ENCODE measurements at places on chromosomes 7 and 10. TPM values are rescaled to one million over a fixed set of nuclear protein-coding genes. Genes with fewer than 3 reads are reported as not detected.

Gene H2BK1
- not detected for total RNA-seq

Gene DOCK1
- 25.8 TPM for total RNA-seq

Gene CPN1
- total RNA-seq, result not detected

Gene VAX1
- total RNA-seq, result not detected

Gene AKR1E2
- 0.53 TPM for total RNA-seq

Gene ELOVL3
- total RNA-seq, result not detected

Gene CPEB3
- 2.8 TPM for total RNA-seq

Gene IGFBP1
- total RNA-seq, result not detected

Gene NEUROD6
- not detected for total RNA-seq

- no peak for DNase-seq
Observed at GRCh38 chr7:12369756-12370155, 33.9 kb downstream of the VWDE start.

DNA sequence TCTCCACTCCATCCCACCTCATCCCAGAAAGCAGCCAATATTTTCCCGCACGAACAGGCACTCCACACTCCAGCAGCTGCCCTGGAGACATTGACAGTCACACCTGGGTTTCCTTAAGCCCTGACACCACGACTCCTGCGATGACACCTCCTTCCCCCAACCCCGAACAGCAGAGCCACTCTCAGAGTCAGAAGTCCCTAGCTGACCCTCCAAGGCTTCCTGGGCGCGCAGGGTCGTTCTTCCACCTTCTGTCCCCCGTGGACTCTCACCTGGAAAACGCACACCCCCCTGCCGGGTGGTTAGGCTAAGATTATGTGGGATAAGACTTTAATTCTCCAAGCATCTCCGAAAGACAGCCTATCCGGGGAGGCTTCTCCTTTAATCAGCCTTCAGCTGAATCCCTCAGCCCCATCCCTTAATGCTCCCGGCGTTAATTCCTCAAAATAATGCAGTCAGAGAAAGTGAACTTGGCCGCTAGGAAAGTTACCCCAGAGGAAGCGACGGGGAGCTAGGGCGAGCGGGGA, 1.1 kb downstream of the DENND11 start:
- DNase-seq, result no peak

DNA sequence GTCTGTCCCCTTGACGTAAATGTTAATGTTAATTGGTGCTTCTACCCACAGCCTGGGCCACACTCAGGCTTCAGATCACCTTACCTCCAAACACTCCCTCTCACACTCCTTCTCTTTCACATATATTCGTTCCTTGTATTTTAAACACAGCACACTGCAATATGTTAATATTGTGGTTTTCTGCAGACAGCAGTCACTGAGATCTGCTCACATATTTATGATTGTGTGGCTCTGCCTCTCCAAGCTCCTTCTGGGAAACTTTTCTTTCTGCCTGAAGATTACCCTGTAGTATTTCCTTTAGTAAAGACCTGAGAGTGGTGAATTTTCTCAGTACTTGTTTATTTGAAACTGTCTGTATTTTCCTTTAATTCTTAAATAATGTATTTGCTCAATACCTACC, 104.7 kb downstream of the VWC2 start:
- DNase-seq, result no peak

- DNase-seq, result no peak
Observed at GRCh38 chr10:96681524-96681923, 38.8 kb downstream of the PIK3AP1 start.

DNA sequence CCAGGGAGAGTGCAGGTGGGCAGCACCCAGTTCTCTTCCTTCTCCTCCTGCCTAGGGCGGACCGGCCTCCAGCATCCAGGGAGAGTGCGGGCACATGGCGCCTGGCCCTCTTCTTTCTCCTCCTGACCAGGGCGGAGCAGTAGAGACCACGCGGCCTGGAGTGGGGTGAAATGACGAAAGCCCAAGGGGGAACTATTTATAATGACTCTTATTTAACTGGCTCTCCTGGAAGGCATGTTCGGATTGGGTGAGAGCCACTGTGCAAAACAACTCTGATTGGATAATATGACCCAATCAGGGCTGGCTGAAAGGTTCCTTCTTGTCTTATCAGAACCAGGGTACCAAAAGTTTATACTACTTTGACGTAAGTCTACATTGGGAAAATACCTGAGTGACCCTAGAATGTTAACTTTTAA, 63.1 kb downstream of the ZNF37A start:
- no peak for DNase-seq

DNA sequence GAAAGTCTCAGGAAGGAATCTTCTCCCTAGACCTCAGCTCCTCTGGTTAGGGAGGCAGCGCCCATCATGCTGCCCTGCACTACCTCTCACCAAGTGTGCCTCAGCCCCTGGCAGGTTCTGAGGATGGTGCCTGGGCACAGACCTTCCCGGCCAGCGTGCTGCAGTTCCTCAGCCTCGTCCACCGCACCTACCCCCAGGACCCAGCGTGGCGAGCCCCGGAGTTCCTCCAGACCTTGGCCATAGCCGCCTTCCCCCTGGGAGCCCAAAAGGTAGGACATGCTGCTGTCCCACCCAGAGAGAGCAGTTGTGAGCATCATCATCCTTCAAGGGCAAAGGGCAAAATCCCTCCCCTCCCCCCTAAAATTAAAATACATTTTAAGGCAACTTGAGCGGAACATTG, 122.5 kb downstream of the LRRC18 start:
- DNase-seq, result no peak

DNA sequence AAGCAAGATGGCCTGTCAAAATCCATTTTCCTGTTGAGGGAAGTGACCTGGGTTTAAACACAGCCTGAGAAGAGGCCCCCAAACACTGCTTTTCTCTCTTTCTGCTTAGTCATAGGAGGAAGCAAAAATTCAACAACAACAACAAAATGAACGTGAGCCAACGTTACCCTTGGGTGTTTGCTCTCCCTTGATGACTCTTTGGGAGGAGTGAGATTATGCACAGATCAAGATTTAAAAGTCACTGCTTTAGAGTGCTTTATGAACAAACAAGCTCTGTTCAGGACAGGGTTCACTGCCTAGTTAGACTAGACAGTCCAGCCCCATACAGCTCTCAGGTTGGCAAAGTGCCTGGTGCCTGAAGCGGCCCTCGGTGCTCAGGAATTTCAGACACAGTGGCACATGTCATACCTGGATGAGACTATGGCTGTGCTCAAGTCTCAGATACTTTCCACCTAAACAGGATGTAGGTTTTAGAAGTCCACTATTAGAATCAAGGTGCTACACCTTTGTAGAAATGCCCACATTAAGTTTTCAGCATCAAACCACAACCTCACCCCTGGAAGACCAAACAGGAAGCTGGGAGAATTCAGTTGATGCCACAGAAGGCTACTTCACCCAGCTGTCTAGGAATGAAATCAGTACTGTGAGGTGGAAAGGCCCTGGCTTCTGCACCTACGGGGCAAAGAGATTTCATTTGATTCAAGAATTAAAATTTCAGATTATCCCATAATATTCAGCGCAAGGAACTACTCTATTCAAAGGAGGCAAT, 38.7 kb downstream of the DENND11 start:
- DNase-seq, result no peak

DNA sequence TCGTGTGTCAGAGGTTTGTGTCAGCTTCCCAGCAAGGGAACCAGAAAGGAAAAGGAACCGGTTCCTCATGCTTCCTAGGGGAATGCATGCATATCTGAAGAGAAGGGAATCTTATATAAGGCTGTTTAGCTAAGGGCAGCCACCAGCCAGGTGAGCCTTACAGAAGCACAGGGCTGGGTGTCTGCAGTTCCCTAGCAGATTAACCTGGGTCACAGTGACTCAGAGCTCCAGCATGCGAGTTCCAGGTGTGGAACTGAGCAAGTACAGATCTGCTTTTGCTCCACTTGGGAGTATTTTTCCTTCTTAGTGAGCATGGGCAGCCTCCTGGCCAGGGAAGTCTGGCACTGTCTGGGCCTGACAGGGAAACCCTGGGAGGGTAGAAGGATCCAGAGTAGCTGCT, 957 bp upstream of the ANKRD2 start:
- no peak for DNase-seq

DNA sequence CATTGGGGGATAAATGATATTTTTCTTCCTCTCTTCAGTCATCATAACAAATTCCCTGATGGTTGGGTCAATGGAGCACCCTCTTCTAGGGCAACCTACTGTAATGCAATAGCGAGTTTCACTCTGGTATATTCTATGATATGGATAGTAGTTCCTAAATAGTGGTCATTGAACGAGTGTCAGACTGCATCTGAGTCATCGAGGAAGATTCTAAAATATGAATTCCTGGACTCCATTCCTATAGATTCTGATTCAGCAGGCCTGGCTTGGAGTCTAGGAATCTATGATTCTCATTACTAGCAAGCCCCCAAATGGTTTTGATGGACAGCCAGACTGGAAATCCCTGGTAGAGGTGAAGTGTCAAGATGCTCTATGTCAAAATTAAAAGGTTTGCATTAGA, 254.5 kb downstream of the BUB3 start:
- DNase-seq, result peak; percentile 13

DNA sequence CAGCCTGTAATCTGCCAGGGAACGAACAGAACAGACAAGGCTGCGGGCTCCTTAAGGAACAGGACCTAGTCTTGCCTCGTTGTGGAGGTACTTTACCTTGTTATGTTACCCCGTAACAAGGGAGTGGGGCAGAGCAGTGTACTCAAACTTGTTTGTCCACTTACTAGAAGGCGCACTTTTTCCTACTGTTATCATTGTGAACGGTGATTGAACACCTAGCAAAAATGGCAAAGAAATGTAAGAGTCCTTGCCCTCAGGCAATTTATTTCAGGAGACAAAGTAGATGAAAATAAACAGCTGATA, 620 bp upstream of the IMPDH1 start:
- DNase-seq, result no peak

DNA sequence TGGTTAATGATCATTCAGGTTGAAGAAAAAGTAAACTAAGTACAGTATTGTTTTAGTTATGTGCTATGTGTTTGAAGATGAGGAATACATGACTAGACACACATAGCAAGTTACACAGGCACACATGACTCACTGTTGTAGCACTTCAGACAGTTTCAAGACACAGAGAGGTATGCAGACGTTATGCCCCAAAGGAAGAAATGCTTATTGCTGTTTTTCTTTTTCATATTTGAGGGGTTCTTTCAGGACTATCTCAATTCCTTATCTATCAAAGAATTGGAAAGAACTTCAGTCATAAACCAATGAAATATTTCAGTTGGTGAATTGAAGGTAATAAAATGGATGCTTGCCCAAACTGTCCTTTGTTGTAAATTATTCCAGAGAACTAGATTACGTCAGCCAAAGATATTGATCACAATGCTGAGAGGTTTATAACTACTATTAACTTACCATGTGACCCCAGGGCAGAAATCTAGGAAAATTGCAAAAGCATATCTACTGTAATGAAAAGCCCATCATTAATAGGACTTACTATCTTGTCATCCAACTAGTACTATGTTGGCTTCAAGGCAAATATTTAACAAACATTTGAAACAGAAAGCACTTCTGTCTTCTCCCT, 61.2 kb upstream of the CAPZA2 start:
- no peak for DNase-seq

GRCh38 chr10:97718659-97719142, 5.2 kb downstream of the MARVELD1 start:
- DNase-seq, result no peak

DNA sequence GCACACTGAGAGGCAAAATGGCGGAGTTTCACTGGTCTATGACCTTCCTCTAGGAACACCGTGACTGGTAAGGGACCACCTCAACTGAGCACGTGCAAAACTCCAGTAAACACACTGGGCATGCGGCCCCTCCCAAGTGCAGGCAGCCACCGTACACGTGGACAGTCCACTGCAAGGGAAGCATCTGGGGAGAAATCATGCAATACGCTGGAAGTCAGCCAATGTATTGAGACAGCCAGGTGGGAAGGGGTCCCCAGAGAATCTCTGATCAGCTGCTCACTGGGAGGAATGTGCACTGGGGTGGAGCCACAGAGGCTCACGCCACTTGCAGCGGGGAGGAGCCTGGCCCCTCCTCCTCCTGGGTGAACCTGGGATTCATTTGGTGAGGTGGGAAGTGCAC, 49.3 kb downstream of the CFAP46 start:
- peak; percentile 56 for DNase-seq

DNA sequence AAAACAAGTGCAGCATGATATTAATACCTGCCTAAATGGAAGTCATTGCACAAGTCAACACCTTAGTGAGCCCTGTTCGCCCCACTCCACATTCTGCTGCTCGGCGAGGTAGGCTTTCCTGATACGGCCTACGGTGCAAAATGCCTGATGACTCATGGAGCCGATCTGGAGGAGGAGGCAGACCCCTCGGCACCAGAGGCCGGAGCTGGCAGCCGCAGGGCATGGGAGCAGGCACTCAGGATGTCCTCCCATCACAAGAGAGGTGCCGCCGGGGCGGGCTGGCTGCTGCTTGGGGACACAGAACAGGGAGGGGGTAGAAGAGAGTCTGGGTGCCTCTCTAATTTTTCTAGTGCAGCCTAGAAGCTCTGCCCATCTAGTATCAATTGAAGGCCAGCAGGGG, 418.5 kb upstream of the MGMT start:
- DNase-seq, result no peak

GRCh38 chr10:127029061-127029460, 123.8 kb downstream of the DOCK1 start:
- no peak for DNase-seq

DNA sequence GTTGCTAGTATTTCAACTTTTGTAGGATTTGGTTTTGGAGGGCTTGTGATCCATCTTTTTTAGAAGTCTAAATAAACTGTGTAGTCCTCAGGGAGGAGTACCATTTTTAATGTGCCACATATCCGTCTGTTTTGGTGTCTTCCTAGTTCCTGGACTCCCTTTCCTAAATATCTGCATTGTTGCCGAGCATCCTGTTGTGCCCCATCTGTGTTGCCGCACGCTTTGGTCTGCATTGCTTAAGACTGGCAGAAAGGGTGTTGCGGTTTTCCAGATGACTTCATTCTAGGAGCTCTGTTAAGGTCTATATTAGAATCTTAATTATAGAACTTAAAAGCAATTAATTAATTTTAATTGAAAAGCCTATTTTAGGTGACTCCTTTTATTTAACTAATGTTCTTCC, 49.4 kb downstream of the RBM33 start:
- DNase-seq, result no peak

- DNase-seq, result peak; percentile 37
Observed at GRCh38 chr7:2010551-2011265, 222.0 kb downstream of the MAD1L1 start.

- no peak for DNase-seq
Observed at GRCh38 chr10:62426086-62426485, 51.9 kb downstream of the ZNF365 start.

GRCh38 chr7:74708569-74709275, 51.2 kb downstream of the GTF2I start:
- no peak for DNase-seq

- no peak for DNase-seq
Observed at GRCh38 chr10:44033008-44033407, 351.9 kb downstream of the CXCL12 start.

- no peak for DNase-seq
Observed at GRCh38 chr7:69605070-69605469, 6.8 kb downstream of the AUTS2 start.

Data from ascending aorta (tissue), 2 donors.